ENCODE measurements at places on chromosomes 16 and 17. TPM values are rescaled to one million over a fixed set of nuclear protein-coding genes. Genes with fewer than 3 reads are reported as not detected.

PMP22 gene
- 2.6 TPM for total RNA-seq

ZNHIT3 gene
- 33.7 TPM for total RNA-seq

GOSR2 gene
- total RNA-seq, result 37.6 TPM

TP53TG3 gene
- not detected for total RNA-seq

ARL5C gene
- total RNA-seq, result not detected

UTP18 gene
- 31.9 TPM for total RNA-seq

KCNJ18 gene
- total RNA-seq, result not detected

OR2C1 gene
- not detected for total RNA-seq

CEMP1 gene
- total RNA-seq, result not detected

CENPT gene
- total RNA-seq, result 10.9 TPM

MYO15B gene
- 3.6 TPM for total RNA-seq

HSD11B2 gene
- 2.1 TPM for total RNA-seq

LGALS3BP gene
- 116 TPM for total RNA-seq

HP gene
- total RNA-seq, result not detected

TMEM106A gene
- total RNA-seq, result 0.38 TPM

KRTAP2-3 gene
- total RNA-seq, result not detected

CHST4 gene
- under 0.01 TPM for total RNA-seq

Data from bronchial epithelial cell (primary cell).